Hematopoietic multipotent progenitor cell treated with erythropoietin and hydrocortisone succinate and interleukin-3 and kit ligand, for 4 days (in vitro differentiated cells): ENCODE measurements at places on chromosomes 1 and 21.

GRCh38 chr1:4346131-4346530 is 308.3 kb upstream of the AJAP1 start:
- no peak for DNase-seq

DNA sequence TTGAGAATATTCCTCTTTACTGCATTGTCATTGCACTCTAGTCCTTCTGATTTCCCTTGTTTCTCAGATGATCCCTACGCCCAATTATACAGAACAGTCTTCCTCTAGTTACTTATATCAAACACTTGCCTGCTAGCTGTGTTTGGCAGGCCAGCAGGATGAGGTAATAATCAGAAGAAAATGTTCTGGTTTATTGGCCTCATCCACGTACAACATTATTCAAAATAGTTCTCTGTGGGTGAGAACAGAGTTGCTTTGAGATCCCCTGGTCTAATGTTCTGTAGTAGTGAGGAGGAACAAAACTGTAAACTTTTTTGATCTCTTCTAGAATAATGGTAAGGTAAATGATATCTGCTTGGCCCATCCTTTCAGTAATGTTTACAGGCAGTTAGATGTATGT is 22.3 kb upstream of the C1orf105 start:
- no peak for DNase-seq

- no peak for DNase-seq
Observed at GRCh38 chr1:29832471-29832870, 596.1 kb downstream of the PTPRU start.

GRCh38 chr21:42092771-42093170 is 21.7 kb downstream of the UMODL1 start:
- no peak for DNase-seq

DNA sequence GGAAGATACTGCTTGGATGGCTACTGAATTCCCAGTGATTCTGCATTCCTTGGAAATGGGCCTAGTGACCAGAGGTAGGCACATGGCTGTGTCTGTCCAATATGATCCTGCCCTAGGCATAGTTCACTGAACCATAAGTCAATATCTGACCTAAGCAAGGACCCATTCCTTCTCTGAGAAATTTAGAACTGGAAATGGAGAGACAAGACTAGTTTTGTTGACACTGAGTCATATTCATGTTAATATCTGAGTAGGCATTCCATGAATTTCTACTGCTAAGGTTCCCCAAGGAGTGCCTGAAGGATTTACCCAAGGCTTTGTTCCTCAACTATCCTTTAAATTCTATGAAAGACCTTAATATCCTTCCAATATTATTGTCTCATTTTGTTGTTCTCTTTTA is 329.8 kb upstream of the BEND5 start:
- no peak for DNase-seq

DNA sequence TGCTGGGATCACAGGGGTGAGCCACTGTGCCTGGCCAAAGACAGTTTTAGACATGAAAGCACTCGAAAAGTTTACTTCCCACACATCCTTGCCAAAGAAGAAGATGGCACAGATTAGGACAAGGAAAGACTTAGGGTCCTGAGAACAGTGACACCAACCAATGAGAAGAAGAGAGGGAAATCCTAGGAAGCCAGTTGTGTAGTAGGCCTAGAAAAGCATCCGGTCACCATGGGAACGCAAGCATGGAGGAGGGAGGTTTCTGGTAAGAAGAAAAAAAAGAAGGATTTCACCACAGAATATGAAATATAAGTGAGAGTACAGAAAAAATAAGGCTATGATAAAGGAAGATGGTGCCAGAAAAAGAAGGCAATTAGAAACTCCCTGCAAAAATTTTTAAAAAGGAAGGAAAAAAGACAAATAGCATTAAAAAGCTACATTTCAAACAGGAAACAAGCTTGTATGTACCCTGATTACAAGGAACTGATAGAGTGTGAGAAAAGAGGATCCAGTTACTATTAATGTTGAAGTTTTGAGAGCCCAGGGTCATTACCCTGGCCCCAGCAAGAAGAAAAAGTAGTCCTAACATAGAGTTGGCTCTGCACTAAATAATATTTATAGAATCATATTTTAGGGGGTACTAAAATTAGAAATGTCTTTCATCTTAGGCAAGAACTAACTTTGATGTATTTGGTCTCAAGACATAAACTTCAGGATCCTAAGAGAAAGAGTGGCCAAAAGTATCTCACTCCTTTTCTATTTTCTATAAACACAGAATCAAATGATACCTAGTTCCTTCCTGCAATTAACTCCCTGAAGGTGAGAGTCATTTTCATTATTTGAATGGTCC is 16.1 kb downstream of the DIPK1A start:
- no peak for DNase-seq

DNA sequence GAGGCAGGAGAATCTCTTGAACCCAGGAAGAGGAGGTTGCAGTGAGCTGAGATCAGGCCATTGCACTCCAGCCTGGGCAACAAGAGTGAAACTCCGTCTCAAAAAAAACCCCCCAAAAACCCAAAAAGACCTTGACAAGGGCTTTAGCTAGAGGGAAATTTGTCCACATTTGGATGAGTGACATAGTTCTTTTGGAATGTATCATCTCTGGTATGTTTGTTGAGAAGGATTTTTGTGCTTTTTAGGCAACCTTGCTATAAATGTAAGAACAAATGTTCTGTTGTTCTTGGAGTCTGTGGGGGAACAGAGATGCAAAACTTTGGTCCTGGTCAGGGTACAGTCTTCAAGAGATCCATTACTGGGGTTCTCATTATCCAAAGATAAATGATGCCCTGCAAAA is 28.9 kb downstream of the INAVA start:
- DNase-seq, result no peak

GRCh38 chr1:221663321-221663720 is 78.6 kb downstream of the DUSP10 start:
- no peak for DNase-seq

DNA sequence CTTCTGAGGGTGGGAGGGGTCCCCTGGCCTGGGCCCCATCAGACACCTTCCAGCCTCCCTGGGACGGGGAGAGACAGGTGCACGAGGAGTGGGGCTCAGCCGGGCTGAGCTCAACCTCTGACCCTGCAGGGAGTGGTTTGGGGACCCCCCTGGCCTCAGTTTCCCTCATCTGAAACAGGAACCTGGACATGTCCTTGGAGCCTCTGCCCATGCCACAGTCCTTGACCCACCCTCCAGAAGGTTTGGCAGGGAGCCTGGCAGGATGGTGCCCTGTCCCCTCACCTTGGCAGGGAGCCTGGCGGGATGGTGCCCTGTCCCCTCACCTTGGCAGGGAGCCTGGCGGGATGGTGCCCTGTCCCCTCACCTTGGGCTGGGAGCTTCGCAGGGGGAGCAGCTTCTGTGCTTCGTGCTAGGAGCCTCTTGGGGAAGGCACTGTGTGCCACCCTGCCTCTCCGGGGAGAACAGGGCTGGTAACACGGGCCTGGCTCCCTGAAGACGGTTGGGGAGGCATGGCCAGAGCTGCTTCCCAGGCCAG is 58.3 kb downstream of the SLX9 start:
- DNase-seq, result no peak

DNA sequence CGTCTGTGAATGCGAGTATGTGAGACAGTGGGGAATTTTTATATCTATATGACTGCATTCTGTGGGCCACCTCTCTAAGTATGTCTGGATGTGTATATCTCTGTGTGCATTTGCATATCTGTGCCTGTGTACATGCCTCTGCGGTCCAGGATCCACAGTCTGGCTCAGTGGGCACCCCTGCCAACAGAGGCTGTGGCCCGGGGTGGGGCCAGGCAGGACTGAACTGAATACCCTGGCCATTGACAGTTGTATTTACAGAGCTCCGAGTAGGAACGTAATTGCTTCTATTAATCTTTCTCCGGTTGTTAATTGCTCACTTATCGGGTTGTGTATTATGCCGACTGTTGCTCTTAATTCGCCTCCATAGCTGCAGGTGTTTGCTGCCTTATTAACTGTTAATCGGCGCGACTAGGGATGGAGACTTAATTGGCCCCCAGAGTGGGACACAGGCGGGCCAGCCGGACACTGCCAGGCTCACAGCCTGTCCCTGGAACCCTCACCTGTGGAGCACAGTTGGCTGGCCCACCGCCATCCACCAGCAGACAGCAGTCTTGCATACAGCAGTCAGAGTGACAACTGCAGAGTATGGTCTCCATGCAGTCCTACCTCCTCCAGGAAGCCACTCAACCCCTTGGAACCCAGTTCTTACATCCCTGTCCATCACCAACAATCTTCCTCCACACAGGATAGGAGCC is 22.4 kb upstream of the ADGRB2 start:
- no peak for DNase-seq

DNA sequence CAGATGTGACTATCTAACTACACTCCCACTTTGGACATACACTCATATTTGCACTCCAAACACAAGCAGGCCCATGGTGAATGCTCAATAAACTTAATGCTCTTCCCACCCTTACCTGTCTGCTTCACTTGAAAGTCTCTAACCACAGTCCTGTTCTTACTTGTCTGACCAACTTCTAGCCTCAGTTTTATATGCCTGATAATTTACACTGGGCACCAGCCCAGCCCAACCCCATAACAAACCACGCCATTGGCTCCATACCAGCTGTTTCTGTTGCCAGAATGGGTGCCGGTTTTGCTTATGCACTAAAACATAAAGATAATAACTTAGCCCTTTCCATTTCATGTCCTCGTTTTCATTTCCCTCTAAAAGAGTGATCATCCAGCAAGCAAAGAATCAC is 395.4 kb downstream of the NTNG1 start:
- peak; percentile 40 for DNase-seq

DNA sequence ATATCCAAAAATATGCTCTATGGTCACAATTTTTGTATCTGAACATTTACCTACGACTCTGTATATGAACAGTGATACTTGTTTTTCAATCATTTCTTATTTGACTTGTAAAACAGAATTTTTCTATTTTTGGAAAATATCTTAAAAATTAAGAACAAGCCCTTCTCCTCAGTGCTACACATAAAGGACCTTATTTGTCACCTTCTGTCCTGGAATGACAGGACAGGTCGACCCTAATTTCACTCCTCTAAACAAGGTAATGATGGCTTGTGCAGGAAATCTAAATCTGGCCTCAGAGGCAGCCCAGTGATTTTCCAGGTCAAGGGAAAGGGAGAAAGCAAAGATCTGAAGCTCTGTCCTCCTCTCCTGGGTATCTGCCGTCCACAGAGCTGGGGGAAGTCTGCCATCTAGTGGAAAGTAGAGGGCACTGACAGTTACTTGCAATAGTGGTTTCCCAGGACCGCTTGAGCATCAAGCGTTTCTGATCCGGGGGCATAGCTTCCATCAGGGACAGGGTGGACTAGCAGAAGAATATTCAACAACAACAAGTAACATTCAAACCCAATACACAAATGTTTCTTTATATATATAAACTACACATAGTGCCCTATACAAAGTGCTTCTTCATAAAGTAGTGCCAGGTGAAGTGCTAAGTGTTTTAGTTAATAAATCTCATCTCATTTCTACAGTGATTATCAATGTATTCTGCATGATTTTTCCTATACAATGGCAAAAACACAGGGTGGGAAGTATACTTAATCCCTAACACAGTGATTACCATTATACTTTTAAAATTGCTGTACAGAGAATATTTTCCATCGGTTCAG is 74.6 kb downstream of the SLC25A24 start:
- peak; percentile 89 for DNase-seq

- DNase-seq, result no peak
Observed at GRCh38 chr1:3510136-3510955, 55.9 kb downstream of the ARHGEF16 start.

GRCh38 chr1:172373864-172374263 is 46.6 kb upstream of the C1orf105 start:
- DNase-seq, result peak; percentile 25

- no peak for DNase-seq
Observed at GRCh38 chr21:29187944-29188343, 57.5 kb downstream of the MAP3K7CL start.

DNA sequence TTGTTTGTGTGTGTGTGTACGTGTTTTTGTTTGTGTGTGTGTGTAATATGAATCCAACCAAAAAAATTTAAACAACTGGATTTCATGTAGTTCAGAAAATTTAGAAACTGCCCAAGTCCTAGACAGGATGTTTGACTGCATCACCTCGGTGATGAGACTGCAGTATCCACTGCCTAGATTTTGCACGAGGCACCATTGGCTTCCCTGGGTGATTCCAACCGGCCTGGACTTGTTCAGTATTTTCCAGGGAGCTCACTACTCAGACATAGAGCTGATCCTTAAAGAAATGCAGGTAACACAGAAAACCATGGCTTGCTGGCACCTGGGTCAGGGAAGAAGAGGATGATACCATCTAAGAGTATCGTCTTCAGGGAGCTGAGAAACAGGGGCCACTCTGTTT is 18.2 kb upstream of the KCNK2 start:
- DNase-seq, result no peak

- no peak for DNase-seq
Observed at GRCh38 chr1:245590726-245591125, 435.9 kb downstream of the KIF26B start.

GRCh38 chr1:245804696-245805095 is 649.9 kb downstream of the KIF26B start:
- DNase-seq, result no peak

- DNase-seq, result no peak
Observed at GRCh38 chr1:47558601-47559593, 121.1 kb downstream of the FOXD2 start.

DNA sequence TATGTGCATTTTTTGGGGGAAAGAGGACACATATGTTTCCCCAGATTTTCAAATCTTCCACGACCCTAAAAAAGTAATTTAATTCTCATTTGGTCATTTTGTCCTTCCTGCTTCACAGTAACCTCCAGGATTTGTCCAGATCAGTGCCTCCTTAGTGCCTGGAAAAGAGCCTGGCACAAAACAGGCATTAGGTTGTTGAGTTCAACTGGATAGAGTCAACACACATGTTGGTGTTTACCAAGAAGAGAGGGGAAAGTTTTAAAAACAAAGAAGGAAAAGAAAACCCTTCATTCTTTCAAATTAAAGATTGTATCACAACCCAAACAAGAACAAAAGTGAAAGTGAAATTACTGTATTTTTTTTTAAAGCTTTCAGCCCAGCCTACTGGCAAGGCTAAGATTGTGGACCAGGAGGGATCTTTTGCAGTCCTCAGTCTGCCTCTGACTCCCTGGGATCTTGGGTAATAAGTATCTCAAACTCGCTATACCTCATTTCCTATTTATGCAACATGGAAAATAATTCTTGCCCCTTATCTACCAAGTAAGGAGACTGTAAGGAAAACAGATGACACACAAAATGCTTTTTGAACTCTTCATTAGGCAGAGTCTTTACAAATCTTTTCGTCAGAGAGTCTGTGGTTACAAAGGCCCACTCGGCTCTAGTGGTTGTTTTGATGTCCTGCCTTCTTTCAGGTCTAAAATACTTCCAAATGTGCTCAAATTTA is 57.8 kb downstream of the ZNF281 start:
- DNase-seq, result peak; percentile 68

DNA sequence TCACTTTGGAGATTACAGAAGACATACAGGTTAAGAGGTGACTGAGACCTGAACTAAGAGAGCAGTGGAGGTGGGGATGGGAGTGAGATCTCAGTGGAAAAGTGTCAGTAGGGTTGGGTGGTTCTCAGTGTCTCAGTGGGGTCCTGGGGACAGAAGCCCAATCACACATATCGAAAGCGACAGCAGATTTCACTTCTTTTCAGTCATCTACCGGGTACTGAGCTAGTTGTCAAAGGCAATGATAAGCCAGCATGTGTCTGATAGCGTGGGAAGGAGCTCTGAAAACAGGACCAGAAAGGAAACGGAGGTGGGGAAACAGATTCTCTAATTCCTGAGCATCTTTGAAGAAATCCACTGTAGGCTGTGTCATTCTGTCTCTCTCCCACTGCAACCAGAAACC is 59.5 kb downstream of the RHOU start:
- no peak for DNase-seq

GRCh38 chr1:29382851-29383745 is 146.8 kb downstream of the PTPRU start:
- no peak for DNase-seq

GRCh38 chr21:43921571-43921978 is 56.6 kb downstream of the AGPAT3 start:
- no peak for DNase-seq
